ENCODE measurements at places on chromosomes 4 and X.

DNA sequence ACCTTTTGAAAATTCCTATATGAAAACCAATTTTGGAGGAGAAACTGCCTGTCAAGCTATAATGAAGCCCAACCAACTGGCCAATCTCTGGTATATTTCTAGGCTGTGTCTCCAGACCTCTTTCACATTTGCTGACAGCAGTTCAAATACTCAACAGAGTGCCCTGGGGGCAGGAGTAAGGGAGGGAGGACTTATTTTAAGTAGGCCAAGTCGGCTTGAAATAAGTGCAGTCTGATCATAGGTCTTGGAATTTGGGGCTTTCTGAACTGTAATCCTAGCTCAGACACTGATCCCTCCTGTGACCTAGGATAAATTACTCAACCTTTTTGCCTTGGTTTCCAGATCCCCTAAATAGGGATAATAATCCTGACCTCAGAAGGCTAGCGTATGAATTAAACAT lies 59.4 kb upstream of the SLC7A11 start:
- DNase-seq: no peak

GRCh38 chr4:1864076-1865008 lies 6.9 kb upstream of the NSD2 start:
- DNase-seq: no peak

DNA sequence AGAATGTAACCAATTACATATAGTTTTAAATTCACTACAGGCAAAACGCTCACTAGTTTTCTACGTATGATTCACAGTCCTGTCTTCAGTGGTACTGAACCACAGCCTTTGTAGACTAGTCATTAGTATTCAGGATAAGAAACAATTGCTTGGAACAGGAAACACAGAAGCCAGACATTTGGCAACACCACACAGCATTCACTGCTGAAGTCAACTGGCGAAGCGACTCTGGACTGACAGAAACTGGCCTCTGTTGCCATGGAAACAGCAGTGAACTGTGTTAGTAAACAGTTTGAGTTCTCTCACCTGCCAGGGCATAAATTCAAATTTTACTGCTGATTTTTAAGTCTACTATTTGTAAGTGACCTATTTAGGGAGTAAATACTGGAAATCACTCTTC lies 57.6 kb downstream of the MAPK10 start:
- DNase-seq: peak; percentile 11

GRCh38 chrX:53817548-53817947 lies 131.0 kb upstream of the HUWE1 start:
- no peak for DNase-seq

GRCh38 chr4:1480720-1481119 lies 74.5 kb upstream of the NKX1-1 start:
- no peak for DNase-seq

- DNase-seq: no peak
Observed at GRCh38 chr4:172390331-172390730, 577.1 kb downstream of the GALNTL6 start.

- DNase-seq: no peak
Observed at GRCh38 chr4:56681158-56681852, at the start of gene HOPX. HOPX (minus strand) TSS chr4:56681296; CDS start chr4:56657816, 23,480 bp downstream.

GRCh38 chr4:86977621-86978184 lies 42.9 kb downstream of the AFF1 start:
- peak; percentile 25 for DNase-seq

- peak; percentile 86 for DNase-seq
Observed at GRCh38 chrX:103687696-103688201, 1.2 kb upstream of the MORF4L2 start.

- DNase-seq: no peak
Observed at GRCh38 chrX:69614886-69615285, 1.0 kb upstream of the EDA start.

- DNase-seq: no peak
Observed at GRCh38 chrX:87045352-87045751, 472.2 kb upstream of the KLHL4 start.

- DNase-seq: no peak
Observed at GRCh38 chr4:146525754-146526153, 4.0 kb upstream of the SLC10A7 start.

- DNase-seq: no peak
Observed at GRCh38 chr4:111466811-111467604, 678.2 kb upstream of the FAM241A start.

DNA sequence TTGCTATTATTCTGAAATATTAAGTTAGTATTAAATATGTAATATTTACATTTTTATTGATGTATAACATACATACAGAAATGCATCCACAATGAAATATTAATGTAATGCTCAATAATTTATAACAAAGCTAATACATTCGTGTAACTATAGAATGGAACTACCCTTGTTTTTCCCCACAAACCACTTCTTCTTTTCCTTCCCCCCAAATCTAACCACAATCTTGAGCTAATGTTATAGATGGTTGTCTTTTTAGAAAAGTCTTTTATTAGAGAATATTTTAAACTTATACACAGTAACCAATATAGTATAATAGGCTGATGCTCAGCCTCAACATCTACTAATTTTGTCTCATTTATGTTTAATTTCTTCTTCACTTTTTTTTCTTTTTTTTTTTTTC lies 4.5 kb upstream of the ZNF732 start:
- DNase-seq: no peak

DNA sequence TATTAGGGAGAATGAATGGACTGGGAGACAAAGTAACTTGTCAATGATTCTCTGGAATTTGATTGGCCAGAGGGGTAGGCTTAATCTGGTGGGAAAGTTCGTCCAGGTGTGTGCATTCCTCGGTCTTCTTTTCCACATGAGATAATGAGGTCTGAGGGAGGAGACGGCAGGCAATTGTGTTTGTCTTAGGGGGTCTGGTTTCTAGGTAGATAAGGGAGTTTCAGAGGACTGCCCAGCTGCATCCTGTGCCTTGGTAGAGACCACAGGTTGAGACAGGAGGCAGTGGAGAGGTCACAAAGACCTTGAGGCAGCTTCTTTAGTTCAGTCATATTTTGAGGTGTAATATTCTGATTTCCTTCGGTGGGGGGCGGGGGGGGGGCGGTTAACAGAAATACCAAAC lies 4.3 kb downstream of the MGST2 start:
- no peak for DNase-seq

- no peak for DNase-seq
Observed at GRCh38 chr4:78520808-78521226, 30.8 kb upstream of the ANXA3 start.

GRCh38 chrX:71195964-71196649 lies 26.9 kb upstream of the GJB1 start:
- no peak for DNase-seq

GRCh38 chr4:168769416-168769815 lies 240.6 kb downstream of the CBR4 start:
- DNase-seq: no peak

GRCh38 chr4:61275241-61275640 lies 75.1 kb downstream of the ADGRL3 start:
- no peak for DNase-seq

- no peak for DNase-seq
Observed at GRCh38 chr4:171793723-171794122, 19.5 kb upstream of the GALNTL6 start.

DNA sequence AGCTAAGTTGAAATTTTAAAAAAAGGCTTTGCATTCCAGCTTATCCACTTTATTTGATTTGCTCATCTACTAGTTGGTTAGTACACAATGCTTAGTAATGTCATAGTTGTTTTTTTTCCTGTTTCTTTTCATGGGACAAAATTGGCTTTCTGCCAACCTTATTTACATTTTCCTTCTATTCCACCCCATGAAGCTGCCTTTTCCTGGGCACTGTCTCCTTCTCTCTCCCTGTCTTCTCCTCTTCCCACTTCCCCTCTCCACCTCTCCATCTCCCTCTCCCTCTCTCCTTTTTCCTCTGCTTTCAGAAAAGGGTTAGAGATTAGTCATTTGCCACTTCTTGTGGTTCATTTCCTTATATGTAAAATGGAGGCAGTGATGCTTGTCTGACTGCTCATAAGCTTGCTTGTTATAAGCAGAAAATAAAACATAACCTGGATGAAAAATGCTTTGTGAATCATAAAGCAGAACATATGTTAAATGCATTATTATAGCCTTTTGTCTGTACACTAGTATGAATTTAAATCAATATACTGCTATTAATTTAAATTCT lies 181.9 kb downstream of the CEP135 start:
- DNase-seq: no peak

Data from NCI-H1436 (cell line).